Esophagus squamous epithelium (tissue), 5 donors: ENCODE measurements at places on chromosomes 11 and 22.

GRCh38 chr11:35735903-35736302 is 73.3 kb downstream of the TRIM44 start:
- no peak for DNase-seq

- no peak for DNase-seq
Observed at GRCh38 chr22:41367039-41367679, 14.6 kb upstream of the TEF start.

GRCh38 chr11:19541521-19542049 is 171.1 kb upstream of the NAV2 start:
- DNase-seq: no peak

- DNase-seq: no peak
Observed at GRCh38 chr11:2248242-2248641, 22.1 kb downstream of the ASCL2 start.

DNA sequence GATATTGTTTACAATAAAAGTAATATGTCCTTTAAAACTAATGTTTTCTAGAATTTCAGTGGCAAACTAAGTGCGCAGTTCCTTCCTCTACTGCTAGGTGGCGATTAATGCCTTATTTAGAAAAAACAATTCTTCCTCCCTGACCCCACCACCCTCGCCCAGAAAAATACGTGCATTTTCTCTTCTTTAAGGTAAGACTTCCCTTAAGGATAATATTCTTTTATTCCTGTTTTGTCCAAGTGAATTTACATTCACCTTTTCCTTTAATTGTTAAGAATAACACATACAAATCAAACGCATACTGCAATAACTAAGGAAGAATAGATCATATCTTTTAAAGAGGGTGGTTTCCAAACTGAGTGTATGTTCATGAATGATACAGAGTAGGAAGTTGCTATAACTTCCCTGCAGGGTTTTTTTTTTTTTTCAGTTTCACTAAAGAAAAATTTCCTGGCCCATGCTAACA is 17.0 kb upstream of the PSMA1 start:
- no peak for DNase-seq

- DNase-seq: no peak
Observed at GRCh38 chr11:128273736-128274135, 313.6 kb downstream of the ETS1 start.

DNA sequence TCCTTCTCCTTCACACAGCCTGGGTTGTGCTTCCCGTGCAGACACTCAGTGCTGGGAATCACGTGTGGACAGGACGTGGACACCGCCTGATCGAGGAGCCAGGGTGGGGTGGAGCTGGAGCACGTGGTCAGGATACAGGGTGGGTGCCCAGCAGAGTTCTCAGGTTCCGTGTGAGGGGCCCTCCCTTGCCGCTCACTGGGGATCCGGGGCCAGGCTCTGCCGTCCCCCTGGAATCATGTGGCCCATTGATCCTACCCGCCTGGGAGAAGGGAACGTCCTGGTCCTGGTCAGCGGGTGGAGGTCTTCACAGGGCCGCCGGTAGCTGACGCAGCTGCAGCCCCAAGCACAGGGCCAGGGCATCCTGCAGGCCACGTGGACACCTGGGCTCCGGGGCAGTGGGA is 397.7 kb downstream of the TBC1D22A start:
- no peak for DNase-seq

DNA sequence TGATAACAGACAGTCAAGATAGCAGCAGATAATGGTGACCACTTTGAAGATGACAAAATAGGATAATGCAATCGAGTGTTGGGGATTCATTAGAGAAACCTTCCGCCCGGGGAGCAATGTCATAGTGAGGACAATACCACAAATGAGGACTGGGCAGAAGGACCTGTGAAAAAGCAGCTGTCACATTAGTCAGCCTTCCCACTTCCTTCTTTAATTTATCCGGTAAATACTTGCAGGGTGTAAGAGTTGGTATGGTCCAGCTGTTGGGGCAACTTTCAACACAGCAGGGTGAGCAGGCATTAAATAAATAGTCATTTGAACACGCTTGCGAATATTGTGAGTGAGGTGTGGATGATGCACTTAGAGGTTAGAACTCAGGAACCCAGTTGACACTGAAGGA is 132.5 kb upstream of the KIRREL3 start:
- DNase-seq: no peak

DNA sequence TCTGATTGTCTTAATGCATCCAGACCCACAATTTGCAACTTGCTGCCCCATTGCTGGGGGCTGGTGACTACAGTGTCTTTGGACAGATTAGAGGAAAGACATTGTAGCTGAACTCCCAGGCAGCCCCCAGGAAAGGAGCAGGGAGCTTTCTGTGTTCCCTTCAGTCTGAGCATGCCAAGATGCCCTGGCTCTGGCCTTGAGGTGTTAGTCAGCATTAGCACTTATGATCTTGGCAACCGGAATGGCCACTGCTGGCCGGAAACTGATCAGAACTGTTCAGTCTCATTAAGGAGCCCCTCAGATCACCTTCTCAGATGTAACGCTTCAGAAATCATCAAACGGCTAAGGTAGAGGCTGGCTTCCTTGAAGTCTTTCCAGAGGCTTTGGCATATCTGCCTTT is 195.2 kb downstream of the NAV2 start:
- DNase-seq: no peak

DNA sequence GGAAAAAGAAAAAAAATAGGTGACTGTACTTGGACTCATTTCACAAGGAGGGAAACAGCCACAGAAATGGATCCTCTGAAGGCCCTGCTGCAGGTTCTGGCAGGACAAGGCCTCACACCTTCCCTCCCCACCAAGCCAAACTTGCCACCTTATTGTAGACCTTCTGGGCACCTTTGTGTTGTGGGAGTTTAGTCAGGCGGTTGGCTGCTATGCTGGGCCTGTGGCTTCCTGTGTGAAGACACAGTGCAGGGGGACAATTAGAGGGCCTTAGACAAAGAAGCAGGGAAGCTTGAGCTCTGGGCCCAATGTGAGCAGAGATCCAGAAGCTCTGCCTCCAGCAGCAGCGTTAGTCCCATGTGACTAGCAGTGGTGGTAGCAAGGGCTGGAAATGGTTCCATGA is 4.2 kb downstream of the RAB1B start:
- DNase-seq: no peak

- DNase-seq: no peak
Observed at GRCh38 chr11:45771193-45771565, 33.8 kb upstream of the SLC35C1 start.

GRCh38 chr11:76644591-76644990 is 26.0 kb downstream of the LRRC32 start:
- no peak for DNase-seq

- DNase-seq: no peak
Observed at GRCh38 chr11:68009391-68010089, 587 bp upstream of the ALDH3B1 start.

DNA sequence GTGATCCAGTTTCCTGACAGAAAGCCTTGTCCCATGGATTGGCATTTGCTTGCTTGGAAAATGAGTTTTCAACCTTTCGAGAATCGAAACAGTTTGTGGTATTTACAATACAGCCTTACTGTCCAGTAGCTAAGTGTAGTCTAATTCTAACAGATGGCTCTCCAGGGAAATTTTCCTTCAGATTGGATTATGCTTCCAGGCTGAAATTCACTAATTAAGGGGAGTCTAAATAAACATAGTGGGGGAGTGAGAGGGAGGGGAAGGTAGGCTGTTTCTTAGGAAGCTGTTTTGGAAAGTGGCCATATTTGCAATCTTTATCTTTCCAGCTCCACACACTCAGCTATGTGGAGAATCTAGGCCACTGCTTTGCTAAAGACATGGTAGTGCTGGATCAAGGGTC is 81.3 kb downstream of the SYT9 start:
- no peak for DNase-seq

DNA sequence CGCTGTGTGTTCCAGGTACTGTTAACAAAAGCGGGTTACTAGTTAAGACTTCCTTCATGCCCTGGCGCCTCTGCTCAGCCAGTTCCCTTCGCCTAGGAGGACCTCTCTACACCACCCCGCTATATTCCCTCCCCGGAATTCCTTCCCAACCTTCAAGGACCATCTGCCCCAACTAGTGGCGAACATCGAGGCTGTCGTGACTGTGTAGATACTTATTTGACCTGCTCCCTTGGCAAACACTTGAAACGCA is 450 bp upstream of the BCL2L13 start:
- no peak for DNase-seq

DNA sequence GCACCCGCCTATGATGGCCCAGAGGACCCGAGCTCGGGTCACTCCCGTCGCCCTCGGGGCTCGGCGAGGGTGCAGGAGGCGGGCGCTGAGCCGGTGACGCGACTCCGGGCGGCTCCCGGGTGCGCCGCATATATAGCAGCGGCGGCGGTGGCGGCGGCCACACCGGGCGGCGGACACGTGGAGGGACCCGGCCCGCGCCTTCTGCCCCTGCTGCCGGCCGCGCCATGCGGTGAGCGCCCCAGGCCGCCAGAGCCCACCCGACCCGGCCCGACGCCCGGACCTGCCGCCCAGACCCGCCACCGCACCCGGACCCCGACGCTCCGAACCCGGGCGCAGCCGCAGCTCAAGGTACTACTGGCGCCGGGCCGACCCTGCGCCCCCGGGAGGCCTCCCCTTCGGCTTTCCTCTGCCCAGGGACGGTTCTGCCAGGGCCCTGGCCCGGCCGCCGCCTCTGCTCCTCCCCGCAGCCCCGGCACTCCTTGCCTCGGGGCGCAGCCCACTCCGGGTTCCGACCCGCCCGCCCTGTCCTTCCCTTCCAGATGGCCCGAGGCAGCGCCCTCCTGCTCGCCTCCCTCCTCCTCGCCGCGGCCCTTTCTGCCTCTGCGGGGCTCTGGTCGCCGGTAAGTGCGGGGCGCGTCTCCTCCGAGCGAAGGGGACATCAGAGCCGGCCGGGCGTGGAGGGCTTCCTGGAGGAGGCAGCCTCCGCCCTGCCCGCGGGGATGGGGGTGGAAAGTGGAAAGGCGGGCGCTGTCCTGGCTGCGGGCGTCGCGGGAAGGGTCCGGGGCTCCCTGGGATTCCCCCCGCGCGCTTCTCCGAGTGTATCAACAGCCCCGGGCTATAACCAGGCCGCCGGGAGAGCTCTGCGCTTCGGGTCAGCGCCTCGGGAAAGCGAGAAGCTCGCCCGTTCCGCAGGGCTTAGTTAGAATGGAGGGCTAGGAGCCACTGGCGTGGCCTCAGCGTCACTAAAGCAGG is at the start of gene GAL:
Gene GAL, plus strand, starts transcription at position 160 of the 972 bp plus-strand sequence. Its CDS starts 380 bp downstream, at position 540.
- no peak for DNase-seq
